ENCODE measurements at places on chromosomes 6 and 20. TPM values are rescaled to one million over a fixed set of nuclear protein-coding genes. Genes with fewer than 3 reads are reported as not detected.

GRCh38 chr6:36780442-36781177, 58.6 kb downstream of the CPNE5 start:
- DNase-seq = no peak

- DNase-seq = peak; percentile 80
These were observed 641 bp downstream of the TEAD3 start for GRCh38 chr6:35496036-35496840.

GRCh38 chr6:93293872-93294271, 125.5 kb downstream of the EPHA7 start:
- DNase-seq = no peak

The TRIM40 gene
- 19.8 TPM for total RNA-seq

GRCh38 chr20:2297357-2297728, 1.5 kb downstream of the TGM3 start:
- no peak for DNase-seq

The LZTS3 gene
- total RNA-seq = 8.0 TPM

- DNase-seq = no peak
These were observed 215.6 kb downstream of the FOXC1 start for GRCh38 chr6:1825277-1825676.

DNA sequence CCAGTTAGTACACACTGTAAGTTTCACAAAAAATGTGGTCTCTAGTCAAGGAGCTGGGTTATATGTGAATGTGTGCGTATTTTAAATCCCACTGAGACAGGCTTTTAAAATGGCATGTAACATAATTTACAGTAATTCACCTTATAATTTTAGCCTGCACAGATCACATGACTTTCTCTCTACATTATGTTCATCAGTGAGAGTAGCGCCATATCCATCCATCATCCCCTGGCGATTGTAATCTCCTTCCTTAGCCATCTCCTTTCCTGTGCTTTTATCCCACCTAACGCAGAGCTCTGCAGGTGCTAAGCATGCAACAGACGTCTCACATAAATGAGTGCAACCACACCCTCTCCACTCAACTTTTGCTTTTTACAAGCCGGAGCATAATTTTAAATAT, 210.8 kb downstream of the TBC1D7 start:
- no peak for DNase-seq

GRCh38 chr6:54191461-54191860, 80.2 kb downstream of the MLIP start:
- DNase-seq = no peak

DNA sequence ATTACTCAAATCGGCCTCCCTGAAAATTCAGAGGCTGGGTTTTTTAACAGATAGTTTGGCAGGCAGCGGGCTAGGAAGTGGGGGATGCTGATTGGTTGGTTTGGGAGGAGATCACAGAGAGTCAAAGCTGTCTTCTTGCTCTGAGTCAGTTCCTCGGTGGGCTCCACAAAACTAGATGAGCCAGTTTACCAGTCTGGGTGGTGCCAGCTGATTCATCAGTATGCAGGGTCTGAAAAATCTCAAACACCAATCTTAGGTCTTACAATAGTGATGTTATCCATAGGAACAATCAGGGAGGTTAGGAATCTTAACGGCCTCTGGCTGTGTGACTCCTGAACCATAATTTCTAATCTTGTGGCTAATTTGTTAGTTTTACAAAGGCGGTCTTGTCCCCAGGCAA, 190.7 kb downstream of the C6orf118 start:
- DNase-seq = no peak

- no peak for DNase-seq
These were observed 312.4 kb downstream of the UTRN start for GRCh38 chr6:144597511-144597910.

DNA sequence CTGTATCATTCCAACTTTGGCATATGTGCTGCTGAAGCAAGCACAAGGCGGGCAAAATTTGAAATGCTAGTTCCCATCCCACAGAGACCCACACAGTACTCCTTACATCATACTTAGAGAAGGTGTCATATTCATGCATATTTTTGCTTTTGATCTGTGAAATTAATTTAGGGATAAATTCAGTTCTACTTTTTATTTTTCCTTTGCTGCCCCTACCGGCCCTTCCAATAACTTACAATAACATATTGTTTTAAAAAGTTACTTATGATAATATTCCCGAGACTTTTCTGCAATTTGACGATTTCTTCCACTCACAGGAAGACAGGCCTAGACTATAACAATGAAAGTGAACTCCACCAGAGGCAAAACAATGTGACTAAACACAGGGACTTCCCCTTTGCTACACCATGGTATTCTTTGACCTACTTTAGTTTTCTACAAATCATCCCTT, 35.0 kb downstream of the SESN1 start:
- no peak for DNase-seq

Measured in mucosa of descending colon (tissue), 3 donors.